ENCODE measurements at places on chromosomes 16 and 17.

- DNase-seq: no peak
Observed at GRCh38 chr16:13093661-13094060, 192.3 kb downstream of the SHISA9 start.

GRCh38 chr17:45851464-45851863 lies 6.8 kb downstream of the SPPL2C start:
- DNase-seq: no peak

GRCh38 chr16:89697161-89697615 lies 4.3 kb downstream of the SPATA2L start:
- no peak for DNase-seq

- peak; percentile 71 for DNase-seq
Observed at GRCh38 chr17:64216338-64217248, 46.5 kb downstream of the TEX2 start.

GRCh38 chr17:17500999-17501605 lies 4.9 kb upstream of the RASD1 start:
- no peak for DNase-seq

GRCh38 chr17:37826497-37827430 lies 81.9 kb upstream of the HNF1B start:
- no peak for DNase-seq

- no peak for DNase-seq
Observed at GRCh38 chr16:73921295-73921694, 375.3 kb upstream of the PSMD7 start.

GRCh38 chr16:8585857-8586256 lies 4.5 kb downstream of the TMEM114 start:
- no peak for DNase-seq

- DNase-seq: no peak
Observed at GRCh38 chr17:57001541-57001940, 23.6 kb downstream of the SCPEP1 start.

DNA sequence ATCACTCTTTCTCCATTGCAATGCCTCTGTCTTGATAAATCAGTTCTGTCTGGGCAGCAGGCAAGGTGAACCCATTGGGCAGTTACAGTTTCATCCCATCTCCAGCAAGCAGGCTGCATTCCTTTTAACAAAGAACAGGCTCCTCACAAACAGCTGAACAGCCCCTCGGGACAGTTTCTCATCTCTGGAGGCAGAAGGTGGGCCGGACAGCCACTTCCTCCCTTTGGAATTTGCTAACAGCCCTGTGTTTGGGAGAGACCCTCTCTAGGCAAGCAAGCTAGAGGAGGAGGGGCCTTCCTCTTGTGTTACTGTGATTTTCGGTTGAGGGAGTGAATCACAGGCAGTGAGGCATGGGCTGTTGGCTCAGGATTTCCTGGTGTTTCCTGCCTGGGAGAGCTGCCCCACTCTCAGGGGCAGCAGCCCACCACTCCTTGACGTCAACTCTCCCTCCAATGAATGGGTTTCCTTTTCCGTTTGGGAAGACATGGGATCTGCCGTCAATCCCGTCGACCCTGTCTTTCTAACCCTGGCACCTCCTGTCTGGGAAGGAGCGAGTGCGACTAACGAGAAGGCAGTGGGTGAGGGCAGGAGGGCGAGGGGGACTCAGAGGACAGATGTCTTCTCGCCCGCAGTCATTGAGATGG lies 3.7 kb upstream of the PGS1 start:
- DNase-seq: peak; percentile 93

DNA sequence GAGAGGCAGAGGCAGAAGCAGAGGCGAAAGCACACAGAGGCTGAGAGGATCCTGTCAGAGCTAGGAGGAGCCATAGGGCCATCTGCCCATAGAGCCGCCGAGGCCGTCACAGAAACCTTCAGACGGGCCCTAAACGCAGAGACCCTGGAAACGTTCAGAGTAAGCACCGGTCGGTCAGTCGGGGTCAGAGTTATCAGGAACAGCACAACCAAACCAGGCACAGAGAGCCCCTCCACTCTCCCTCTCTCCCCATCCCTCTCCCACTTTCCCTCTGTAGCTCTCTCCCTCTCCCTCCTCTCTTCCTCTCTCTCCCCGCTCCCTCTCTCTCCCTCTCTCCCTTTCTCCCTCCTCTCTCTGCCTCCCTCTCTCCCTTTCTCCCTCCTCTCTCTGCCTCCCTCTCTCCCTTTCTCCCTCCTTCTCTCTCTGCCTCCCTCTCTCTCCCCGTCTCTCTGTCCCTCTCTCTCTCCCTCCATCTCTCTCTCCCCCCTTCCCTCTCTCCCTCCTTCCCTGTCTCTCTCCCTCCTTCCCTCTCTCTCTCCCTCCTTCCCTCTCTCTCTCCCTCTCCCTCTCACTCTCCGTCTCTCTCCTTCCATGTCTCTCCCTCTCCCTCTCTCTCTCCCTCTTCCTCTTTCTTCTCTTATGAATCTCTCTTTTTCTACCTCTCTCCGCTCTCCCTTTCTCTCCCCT lies 138.9 kb downstream of the C16orf95 start:
- DNase-seq: peak; percentile 29

DNA sequence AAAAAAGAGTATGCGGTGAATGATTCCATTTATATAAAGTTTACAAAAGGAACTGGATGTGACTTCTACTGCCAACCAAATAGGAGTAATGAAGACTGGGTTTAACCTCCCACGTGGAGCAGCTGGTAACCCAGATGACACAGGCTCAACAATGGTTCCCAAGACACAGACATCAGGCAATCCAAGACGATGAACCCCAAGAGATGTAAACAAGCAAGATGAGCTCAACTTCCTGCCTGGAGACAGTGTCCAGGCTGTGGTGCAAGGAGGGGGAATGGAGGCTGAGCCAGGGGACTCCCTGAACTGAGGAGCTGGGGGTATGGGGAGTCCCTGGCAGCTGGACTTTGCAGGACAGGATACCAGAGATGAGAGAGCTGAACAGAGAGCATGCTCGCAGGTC lies 104.7 kb downstream of the LITAF start:
- DNase-seq: no peak

DNA sequence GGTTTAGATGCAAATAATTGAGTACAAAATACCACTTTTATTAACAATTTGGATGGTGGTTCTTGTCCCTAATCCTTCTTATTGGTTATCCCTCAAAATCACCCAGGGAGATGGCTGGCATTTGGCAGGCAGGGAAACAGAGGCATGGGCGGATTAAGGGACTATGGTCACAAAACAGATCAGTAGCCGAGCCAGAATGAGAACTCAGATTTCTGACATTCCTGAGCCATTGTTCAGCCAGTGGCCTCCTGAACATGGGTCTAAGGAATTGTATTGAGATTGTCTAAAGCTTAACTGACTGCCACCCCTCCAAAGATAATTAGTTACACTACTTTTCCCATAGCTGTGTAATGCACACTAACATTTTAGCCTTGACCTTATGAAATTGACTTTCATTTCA lies 88.4 kb downstream of the CHD9NB start:
- DNase-seq: no peak

GRCh38 chr17:6170349-6170748 lies 100.2 kb downstream of the WSCD1 start:
- DNase-seq: no peak

DNA sequence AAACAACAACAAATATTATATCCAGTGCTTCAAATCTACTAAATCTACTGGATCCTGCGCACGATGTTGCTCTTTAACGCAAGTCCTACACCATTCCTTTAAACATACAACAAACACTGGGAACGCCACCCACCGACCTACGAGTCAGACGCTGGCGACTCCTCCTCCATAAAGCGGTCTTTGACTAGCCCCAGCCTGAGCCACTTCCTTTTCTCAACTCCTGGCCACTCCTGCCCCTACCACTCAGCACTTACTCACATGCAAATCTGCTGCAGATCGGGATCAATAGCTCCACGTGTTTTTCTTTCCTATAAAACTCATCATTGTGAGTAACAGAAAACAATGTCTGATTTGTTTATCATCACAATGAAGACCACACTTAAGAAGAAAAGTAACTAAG lies 32.8 kb upstream of the MNT start:
- peak; percentile 20 for DNase-seq

DNA sequence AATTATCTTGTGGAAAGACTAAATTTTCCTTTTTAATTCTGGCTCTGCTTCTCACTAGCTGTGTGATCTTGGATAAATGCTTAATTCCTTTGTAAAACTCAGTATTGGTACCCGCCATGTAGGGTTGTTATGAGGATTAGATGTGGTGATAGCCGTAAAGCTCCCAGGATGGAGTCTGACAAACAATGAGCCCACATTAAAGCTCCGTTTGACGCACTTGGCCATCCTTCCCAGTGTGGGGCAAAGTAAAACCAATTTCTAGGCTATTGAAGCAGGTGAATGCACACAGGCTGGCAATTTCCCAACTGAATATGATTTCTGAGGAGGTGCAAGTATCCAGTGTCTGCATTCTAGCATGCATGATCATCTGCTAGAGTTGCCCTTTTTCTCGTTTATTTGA lies 123.6 kb downstream of the MRTFB start:
- no peak for DNase-seq

- peak; percentile 4 for DNase-seq
Observed at GRCh38 chr17:53032861-53033271, 789.9 kb upstream of the KIF2B start.

DNA sequence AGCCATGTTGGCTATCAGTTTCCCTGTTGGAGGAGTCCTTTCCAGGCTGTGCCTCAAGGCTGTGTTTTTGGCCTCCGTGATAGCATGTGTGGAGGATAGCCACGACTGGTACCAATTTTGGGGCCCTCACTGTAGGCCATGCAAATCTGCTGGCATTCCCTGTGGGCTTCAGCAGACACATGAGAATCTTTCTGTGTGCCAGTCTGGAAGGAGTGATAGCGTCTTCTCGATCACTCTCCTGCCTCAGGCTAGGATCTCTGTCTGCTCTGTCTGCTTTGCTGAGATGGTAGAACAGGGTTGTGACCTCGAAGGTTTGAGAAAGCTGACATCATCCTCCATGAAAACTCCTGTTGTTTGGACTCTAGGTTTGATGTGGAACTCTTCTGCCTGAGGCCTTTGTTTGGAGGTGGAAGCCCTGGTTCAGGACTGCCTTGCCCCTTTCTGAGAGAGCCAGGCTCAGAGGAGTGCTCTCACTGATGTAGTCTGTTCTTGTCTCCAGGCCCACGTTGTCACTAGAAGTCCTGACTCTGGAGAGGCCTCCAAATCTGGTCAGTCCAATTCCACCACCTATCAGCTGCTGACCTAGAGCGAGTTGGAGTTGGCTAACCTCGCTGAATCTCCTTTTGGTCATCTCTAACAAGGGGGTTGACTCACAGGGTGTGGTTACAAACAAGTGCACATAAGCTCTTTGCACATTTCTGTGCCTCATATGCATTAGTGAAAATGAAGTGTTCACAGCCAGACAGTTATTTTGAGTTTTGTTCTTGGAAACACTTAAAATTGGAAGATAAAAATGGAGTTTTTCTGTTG lies 12.1 kb upstream of the EDC4 start:
- no peak for DNase-seq

GRCh38 chr17:50939795-50940684 lies 73.9 kb upstream of the TOB1 start:
- no peak for DNase-seq

- DNase-seq: no peak
Observed at GRCh38 chr16:23310744-23311143, 8.6 kb downstream of the SCNN1B start.

DNA sequence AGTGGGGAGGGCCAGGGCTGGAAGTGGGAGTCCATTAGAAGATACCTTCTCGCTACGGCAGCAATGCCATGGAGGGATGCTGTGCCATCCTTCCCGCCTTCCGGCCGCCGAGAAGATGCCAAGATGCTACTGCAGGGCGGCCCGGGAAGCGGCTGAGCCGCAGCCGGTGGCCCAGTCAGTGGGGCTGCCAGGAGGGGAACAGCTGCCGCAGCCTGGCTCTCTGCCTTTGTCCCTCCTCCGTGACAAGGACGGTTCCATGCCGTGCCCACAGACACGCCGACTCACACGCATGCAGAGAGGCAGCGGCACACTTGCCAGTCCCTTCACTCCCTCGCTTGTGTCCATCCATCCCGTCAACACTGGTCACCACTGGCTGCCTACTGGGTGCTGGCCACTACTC lies 20.2 kb upstream of the NCBP3 start:
- DNase-seq: no peak

GRCh38 chr17:19365499-19365817 lies 2.9 kb upstream of the B9D1 start:
- DNase-seq: no peak

GRCh38 chr17:7982666-7983065 lies 19.7 kb upstream of the GUCY2D start:
- no peak for DNase-seq

DNA sequence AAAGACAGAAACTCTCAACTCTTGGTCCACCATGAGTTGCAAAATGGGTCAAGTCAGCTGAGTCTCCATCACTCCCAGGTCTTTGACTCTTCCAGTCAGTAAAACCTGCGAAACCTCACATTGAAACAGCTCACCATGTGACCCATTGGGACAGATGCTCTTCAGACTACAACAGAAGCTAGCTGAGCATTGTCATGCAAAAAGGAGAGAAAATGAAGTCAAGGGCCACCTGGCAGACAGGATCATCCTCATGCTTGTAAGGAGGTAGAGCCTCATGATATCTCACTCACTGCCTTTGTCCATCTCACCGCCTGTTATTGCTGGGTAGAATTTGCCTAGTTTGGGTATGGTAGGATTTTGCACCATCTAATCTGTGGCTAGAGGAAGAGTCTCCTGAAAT lies 50.2 kb downstream of the MAF start:
- DNase-seq: no peak

DNA sequence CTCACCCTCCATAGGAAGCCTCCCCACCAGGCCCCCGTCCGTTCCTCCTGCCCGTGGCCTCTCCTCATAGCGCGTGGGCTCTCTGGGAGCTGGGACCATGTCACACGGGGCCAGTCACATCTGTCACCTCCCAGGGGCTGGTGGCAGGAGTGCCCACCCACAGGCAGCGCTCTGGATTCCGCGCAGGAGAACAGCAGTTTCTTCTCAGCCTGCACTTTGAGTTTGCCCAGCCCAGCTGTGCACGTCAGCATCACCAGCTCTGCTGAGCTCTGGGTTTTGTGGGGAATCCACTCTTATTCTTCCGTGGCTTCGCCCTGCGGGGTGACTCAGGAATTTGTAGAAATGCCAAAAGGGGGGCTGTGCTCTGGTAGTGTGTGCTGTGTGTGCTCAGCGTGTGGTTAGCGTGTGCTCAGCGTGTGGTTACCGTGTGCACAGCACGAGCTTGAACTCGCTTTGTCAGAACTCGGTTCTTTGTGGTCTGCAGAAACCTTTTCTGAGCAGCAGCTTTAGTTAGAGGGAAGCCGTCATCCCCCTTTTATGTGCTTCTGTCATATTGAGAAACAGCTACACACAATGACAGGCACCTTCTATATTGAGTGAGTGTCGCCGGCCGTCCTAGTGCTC lies 3.2 kb downstream of the ACSF3 start:
- DNase-seq: no peak

- peak; percentile 66 for DNase-seq
Observed at GRCh38 chr17:64025732-64026294, 5.4 kb upstream of the ICAM2 start.

- DNase-seq: no peak
Observed at GRCh38 chr17:81057777-81058176, 22.8 kb downstream of the BAIAP2 start.

- no peak for DNase-seq
Observed at GRCh38 chr16:3576211-3576610, 992 bp downstream of the NLRC3 start.

GRCh38 chr17:47243737-47244598 lies 9.7 kb upstream of the ITGB3 start:
- no peak for DNase-seq

All from fibroblast of upper back skin (primary cell).